Stimulated activated CD4-positive, alpha-beta T cell treated with anti-CD3 and anti-CD28 coated beads, Interleukin-12 subunit alpha, Interleukin-12 subunit beta, amount 100 ng/mL, for 24 hours (primary cell): ENCODE measurements at places on chromosomes 3 and 15.
A peak's percentile ranks its signal among the peaks of the same experiment; 100 is the strongest.

DNA sequence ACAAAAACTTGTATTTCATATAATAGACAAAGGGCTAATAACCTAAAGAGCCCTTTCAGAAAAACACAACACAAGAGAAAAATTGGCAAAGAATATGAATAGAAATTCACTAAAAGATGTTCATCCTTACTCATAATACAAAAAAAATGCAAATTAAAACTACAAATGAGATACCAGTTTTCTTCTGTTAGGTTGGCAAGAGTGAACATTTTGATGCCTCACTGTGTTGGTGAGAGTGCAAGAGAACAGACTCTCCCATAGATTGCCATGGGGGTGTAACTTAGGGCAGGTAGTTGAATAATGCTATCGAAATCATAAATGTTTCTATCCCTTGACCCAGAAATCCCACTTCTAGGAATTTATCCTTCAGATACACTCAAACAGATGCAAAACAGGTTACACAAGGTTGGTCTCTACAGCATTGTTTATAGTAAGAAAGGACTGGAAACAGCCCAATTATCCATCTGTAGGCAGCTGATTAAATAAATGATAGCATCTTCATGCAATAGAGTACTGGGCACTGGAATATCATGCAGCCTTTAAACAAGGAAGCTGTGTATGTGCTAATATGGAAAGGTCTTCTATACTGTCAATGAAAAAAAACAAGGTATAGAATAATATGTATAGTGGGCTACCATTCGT is 146.3 kb downstream of the TLE3 start:
- no peak for DNase-seq

- DNase-seq, result no peak
Observed at GRCh38 chr3:126421573-126422119, 26.9 kb downstream of the CFAP100 start.

GRCh38 chr3:129793319-129793718 is 100.2 kb downstream of the TMCC1 start:
- no peak for DNase-seq

DNA sequence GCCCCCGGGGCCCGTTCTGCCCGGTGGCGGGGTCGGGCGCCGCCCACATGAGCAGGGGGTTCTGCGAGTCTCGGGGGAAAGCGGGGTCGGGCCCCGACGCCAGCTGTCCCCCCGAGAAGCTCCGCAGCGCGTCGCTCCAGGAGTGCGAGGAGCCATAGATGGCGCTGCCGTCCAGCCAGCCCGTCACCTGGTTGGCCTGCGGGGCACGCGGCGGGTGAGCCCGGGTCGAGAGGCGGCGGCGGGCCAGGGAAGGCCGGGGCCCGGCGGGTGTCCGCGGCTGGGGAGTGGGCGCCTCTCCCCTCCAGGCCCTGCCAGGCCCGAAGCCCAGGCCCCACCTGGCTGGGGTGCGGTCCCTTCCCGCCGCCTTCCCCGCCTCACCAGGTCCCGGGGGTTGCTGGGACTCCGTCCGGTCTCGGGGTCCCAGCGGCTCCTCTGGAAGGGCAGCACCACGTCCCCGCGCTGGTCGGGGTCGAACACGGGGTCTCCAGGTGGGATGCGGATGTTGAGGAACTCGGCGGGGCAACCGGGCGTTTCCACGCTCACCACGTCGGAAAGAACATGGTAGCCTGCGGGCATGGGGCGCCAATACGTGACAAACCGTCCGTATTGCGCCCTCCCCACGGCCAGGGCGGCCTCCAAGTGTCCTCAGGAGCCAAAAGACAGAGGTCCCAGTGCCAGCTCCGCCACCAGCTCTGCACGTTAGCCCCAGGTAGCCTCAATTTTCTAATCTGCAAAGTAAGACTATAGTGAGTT is 2.4 kb downstream of the DUOX2 start:
- no peak for DNase-seq

- peak; percentile 51 for DNase-seq
Observed at GRCh38 chr3:50345586-50346234, at the start of gene ZMYND10. TSS of gene ZMYND10 (minus strand) at chr3:50345732. CDS start at chr3:50345579, 153 bp downstream.

DNA sequence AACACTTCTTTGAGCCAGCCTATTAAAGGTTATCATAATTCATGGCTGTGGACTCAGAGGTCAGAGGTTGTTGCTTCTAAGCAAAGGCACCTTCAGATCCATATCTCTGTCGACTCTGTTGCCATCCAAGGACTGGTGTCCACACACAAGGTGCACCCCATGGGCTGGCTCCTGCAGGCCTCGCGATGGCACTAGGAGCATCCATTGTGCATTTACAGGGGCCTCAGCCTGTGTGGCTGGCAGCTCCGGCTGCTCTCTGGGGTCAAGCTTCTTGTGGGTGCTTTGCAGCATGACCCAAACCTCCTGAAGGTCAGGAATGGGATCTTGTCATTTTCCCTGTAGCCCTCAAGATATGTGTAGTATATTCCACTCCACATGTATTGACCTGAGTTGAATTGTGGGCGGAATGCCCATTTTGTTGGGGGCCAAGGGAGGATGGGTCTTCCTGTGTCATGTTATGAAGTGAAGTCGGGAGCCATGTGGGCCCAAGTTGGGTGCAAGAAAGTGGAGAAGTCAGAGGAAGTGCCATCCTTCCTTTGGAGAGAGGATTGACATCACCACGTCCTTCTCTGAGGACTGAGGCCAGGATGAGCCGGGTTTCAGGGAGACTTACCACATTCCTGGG is 43.9 kb downstream of the CHDH start:
- DNase-seq, result no peak

DNA sequence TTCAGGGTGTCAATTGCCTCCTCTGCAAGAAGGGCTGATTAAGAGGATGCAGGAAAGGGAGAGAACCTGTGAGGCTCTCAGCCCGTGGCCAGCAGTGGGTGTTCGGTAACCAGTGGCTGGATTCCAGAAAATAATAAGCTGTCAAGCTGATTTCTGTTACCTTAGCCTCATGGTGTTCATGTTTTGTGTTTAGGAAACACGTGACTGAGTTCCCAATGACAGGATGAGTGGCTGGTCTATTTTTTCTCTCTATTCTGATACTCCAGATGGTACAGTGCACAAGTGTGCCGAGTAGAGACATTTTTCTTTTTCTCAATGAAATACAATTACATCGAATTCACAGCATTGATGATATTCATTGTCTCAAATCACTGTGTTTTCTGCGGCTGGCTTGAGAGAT is 43.6 kb downstream of the EDEM1 start:
- no peak for DNase-seq

- no peak for DNase-seq
Observed at GRCh38 chr15:58115692-58116091, 22.5 kb upstream of the AQP9 start.

GRCh38 chr3:129747992-129748391 is 141.5 kb upstream of the PLXND1 start:
- no peak for DNase-seq

- no peak for DNase-seq
Observed at GRCh38 chr3:77655396-77655795, 615.5 kb downstream of the ROBO2 start.

- DNase-seq, result no peak
Observed at GRCh38 chr3:184337399-184337714, at the start of gene FAM131A. TSS of gene FAM131A (plus strand) at chr3:184337600. CDS start at chr3:184337631, 31 bp downstream.

- DNase-seq, result no peak
Observed at GRCh38 chr15:58463815-58464650, 32.2 kb downstream of the LIPC start.

GRCh38 chr3:64019271-64019670 is 4.0 kb downstream of the PSMD6 start:
- no peak for DNase-seq

GRCh38 chr15:92068121-92068520 is 214.6 kb downstream of the SLCO3A1 start:
- no peak for DNase-seq

DNA sequence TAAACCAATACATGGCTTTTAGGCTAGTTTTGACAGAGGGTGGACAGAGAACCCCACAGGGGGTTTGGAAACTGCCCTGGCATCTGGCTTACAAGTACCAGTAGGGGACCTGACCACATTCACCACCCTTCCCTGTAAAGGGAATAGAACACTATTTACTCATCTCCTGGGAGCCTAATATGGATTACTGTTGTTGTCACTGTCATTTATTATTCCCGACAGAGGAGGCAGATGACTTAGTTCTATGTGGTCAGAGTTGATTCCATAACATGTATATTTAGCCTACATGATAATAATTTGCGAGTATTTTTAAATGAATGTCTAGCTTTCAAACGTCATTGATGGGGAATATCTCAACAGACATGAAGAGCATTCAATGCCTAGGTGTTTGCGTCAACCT is 15.9 kb downstream of the ZBTB38 start:
- no peak for DNase-seq

- DNase-seq, result no peak
Observed at GRCh38 chr15:79365765-79366164, 54.9 kb downstream of the TMED3 start.

DNA sequence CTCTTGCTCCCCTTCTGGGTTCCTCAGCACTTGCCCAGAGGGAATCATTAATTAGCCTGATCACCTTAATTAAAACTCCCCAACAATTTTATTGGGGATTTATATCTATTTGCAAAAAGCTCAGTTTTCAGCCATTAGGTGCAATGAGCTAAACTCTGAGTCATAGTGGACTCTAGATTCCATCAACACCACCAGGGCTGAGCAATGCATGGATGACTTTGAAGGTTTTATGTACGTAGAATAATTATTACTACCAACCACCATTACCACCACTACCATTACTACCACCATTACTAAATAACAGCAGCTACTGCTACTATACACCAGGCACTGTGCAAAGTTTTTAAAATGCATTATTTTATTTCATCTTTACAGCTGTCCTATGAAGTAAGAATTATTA is 81.2 kb downstream of the ZNF621 start:
- no peak for DNase-seq

DNA sequence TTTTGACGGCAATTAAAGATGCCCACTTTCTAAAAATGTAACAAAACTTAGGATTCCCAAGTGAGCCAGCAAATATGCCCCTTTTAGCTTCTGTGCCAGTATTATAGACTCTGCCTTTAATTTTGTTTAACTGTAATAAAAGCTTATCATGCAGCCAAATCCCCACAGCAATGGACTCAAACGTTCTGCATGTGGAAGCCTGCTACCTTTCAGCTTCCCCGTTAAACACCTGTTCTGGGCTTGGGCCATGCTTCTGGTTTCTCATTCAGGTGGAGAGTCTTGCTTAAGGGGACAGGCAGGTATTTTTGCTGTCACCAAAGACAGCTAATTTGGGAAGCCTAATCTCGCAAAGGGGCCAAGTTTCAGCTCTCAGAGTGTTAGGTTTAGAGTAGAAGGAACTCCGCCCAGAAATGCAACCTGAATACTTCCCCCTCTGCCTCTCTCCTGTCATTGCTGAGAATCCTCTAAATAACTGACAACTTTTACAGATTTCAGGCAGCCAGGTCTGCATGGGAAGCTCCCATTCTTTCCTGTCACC is 399.4 kb upstream of the ATP11B start:
- no peak for DNase-seq

DNA sequence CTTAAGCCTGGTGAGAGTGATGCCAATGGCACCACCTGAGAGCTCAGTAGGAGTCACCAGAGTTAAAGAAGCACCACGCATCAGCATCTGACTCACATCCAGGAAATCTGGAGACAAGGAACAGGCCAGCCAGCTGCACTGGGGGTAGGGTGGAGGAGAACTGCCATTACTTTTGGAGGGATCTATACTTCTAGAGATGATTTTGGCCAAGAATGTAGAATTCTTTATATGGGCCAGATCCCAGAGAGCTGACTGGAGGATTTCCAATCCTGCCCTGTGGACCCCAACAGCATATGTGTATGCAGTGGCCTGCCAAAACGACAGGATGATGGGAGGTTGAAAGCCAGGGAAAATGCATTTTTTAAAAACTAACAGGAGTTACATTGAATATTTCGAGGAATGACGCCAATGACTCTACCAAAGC is 29.8 kb downstream of the CCR3 start:
- no peak for DNase-seq

DNA sequence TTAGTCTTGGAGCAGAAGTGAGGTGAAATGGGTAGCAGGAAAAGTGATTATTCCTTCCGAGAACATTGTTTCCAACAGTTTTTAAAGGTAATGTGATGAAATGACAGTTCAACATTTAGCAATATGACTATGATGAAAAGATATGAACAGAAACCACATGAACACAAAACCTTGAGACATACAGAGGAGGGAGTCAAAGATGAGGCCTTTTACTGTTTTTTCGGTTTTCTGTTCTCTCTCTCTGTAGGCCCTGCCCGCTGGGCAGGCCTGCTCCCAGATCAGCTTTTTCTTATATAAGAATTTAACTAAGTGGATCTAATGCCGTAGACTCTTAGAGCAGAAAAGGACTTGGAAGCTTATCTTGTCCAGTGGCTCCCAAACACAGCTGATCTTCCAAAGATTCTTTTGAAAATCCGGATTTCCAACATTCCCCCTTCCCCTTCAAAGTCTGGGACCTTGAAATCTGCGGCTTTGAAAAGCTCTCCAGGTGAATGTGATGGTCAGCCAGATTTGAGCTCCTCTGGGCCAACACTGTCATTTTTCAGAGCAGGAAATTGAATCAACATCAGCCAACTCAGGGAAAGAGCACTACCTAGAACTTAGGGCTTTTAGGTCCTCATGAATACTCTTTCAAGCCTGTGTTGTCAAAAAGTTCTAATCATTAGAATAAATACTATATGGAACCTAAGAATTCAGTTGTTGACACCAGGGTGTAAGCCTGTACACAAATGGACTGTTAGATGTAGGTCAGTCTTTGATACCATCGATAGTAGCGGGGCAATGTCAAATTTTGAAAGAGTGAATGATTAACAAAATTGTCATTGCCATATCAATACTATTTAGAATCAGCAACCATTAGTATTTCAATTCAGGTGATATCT is 372.7 kb downstream of the SHQ1 start:
- DNase-seq, result no peak

DNA sequence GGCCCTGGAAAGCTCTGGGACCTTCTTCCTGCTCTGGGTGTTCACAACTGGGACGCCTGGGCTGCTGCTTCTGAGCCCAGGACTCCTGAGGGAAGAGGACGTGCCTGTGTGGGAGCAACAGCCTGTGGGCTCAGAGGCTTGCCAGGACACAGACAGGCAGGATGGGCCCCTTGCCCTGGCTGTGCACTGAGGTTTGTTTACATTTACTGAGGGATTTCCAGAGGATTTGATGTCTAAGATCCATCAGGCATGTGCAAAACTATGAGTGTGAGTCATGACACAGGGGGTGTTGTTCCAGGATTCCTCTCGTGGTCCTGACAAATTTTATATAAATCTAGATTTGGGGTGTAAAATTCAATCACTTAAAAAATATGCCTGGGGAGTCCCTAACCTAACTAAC is 10.6 kb downstream of the CCR9 start:
- DNase-seq, result no peak

DNA sequence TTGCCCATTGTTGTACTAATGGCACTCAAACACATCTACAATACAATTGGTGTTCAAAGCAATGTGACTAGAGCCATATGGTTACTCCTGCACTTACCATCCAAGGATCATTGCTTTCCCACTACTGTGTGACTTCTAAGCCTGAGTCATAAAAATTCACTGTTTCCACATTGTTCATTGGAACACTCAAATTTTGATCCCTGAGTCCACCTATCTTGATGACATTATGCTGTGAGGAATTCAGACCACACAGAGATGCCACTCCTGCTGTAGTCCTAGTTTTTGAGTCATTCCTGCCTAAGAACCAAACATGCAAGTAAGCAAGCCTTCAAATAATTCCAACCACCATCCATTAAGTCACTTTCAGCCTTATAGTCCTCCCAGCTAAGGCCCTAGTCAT is 176.2 kb downstream of the EFHB start:
- DNase-seq, result no peak
